Coronary artery (tissue), 2 donors: ENCODE measurements at places on chromosomes 11 and 22.

DNA sequence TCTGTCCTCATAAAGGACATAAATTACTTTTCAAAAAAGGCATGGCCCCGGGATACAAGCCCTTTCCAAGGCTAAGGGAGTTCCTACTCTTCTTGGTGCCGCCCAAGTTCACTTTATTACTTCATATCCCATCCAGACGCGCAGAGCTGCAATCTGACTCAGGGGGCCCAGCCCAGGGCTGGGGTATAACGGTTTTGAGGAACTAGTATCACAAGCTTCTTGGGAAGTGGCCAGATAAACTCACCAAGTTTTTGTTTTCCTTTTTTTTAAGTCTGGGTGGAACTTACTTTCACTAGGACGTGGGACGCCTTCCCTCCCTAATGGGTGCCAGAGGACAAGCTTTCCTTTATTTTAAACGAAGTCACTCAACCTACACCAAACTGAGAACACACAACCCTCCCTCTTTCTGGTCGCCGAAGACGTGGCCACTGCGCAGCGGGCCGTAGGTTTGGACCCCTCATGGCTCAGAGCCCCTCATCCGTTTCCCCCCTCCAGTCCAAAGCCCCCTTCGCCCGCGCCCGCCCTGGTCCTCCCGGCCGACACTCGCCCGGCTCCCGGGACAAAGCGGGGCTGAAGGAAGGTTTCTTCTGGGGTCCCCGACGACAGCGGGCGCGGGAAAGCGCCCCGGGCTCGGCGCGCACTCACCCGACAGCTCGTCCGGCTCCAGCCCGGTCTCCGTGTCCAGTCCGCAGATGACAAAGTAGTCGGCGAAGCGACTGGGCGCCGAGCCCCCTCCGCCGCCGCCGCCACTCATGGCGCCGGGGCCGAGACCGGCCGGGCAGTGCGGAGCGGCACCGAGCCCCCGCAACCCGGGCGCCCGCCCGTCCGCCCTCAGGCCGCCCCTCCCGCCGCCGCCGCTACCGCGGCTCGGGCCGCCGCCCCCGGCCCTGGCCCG, 587 bp downstream of the DENND5A start:
- peak; percentile 85 for DNase-seq

GRCh38 chr11:72257570-72257969, 13.6 kb upstream of the PHOX2A start:
- no peak for DNase-seq

DNA sequence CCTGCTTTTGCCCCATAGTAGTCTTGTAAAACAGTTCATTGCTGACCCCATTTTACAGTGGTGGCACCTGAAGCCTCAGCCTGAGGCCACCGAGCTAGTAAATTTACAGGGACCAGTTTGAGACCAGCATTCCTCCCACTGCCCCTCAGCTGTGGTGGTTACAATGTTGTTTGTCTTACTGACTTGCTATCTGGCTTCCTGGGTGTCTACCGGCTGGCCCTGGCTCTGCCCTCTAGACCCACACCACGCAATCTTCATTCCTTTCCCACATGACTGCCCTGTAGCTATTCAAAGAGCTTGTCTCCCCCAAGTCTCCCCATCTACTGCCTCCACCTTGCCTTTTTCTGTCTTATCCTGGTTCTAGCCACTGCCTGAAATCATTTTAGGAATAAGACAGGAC, 20.8 kb downstream of the PIK3IP1 start:
- no peak for DNase-seq

GRCh38 chr22:17970201-17970708, 54.1 kb downstream of the MICAL3 start:
- no peak for DNase-seq

GRCh38 chr11:131486937-131487635, 116.7 kb downstream of the NTM start:
- DNase-seq = no peak

- no peak for DNase-seq
Measured at GRCh38 chr22:50569896-50570535, 7.3 kb upstream of the SYCE3 start.

- no peak for DNase-seq
Measured at GRCh38 chr22:38766076-38766777, 10.4 kb upstream of the SUN2 start.

- DNase-seq = peak; percentile 94
Measured at GRCh38 chr22:35380537-35381423, at the start of gene HMOX1. HMOX1 (plus strand) TSS chr22:35381096; CDS start chr22:35381174, 78 bp downstream.

- no peak for DNase-seq
Measured at GRCh38 chr11:36132940-36133339, 156.3 kb downstream of the COMMD9 start.

GRCh38 chr11:35681163-35681767, 18.7 kb downstream of the TRIM44 start:
- no peak for DNase-seq

DNA sequence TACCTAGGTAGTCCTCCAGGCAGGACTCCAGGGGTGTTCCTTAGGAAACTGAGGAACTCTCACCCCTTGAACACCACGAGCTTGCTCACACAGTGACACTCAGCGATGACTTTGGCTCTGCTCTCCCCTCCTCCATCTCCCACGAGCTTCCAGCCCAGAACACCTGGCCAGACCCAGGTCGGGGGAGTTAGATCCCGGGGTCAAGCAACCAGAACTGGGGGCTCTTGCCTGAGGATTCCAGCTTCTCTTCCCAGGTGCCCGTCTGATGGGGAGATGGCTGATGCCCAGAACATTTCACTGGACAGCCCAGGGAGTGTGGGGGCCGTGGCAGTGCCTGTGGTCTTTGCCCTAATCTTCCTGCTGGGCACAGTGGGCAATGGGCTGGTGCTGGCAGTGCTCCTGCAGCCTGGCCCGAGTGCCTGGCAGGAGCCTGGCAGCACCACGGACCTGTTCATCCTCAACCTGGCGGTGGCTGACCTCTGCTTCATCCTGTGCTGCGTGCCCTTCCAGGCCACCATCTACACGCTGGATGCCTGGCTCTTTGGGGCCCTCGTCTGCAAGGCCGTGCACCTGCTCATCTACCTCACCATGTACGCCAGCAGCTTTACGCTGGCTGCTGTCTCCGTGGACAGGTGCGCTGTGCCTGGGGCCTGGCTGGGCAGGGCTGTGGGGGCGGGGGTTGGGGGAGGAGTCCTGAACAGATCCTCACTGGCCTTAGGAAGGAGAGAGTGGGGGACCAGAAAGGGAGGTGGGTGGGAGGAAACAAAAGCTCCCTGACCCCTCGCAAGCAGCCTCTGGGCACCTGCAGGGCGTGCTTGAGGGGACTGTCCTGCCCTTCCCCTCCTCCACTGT, at the start of gene GALR3:
Gene GALR3, plus strand, starts transcription at position 249 of the 852 bp plus-strand sequence. Its CDS starts 25 bp downstream, at position 274.
- no peak for DNase-seq

GRCh38 chr11:73271936-73272679, at the start of gene P2RY6:
P2RY6 (plus strand) TSS chr11:73272338; CDS start chr11:73296519, 24,181 bp downstream.
- peak; percentile 73 for DNase-seq

- no peak for DNase-seq
Measured at GRCh38 chr22:41699264-41700107, at the start of gene MEI1. MEI1 (plus strand) TSS chr22:41699503; CDS start chr22:41699539, 36 bp downstream.

- DNase-seq = peak; percentile 54
Measured at GRCh38 chr22:49137206-49137840, 690.4 kb downstream of the BRD1 start.

- DNase-seq = peak; percentile 73
Measured at GRCh38 chr22:32920032-32920628, 118.6 kb downstream of the TIMP3 start.

DNA sequence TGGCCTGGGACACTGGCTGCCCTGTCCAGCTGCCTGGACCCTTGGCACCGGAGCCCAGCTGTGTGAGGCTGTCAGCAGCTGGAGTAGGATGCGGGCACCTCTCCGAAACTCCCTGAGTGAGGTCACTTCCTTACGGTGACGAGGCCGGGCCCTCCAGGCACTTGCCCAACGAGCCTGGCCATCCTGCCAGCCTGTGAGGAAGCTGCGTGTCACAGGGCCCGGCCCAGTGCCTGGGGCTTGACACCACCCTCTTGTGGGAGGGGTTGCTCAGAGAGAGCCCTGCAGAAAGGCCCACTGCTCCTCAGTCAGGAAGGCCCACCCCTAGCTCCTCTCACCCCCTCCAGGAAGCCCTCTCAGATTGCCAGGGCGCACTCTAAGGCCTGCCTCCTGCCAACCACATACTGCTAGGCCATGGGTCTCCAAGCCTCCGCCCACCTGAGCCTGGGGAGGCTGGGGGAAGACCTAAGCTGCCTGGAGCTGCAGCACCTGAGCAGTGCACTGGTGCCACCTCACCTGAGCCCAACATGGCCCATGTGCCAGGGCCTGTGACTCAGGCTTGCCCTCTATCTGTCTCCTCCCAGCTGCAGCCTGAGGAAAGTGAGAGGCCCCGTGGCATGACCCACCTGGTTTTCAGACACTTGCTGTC, 4.3 kb upstream of the PHLDA2 start:
- DNase-seq = peak; percentile 90

DNA sequence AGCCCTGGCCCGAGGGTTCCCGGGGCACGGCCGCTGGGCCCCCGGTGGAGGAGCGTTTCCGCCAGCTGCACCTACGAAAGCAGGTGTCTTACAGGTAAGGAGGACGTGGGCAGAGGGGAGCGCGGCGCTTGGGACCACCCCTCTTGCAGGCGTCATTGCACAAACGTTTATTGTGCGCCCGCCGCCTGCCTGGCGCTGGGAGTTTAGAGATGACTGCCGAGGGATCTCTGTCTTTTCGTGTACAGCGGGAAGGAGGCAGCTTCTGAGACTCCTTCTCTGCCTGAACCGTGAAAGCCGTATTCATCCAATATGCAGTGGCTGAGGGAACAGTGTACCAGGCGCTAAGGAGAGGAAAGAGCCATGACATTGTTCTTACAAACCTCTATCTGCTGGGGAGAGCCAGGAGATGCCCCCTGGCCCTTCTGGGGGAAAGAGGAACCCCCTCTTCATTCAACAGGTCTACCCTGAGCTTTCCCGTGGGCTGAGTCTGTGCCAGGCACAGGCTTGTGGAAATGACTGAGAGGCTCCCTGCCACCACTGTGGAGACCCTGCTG, 13.8 kb upstream of the DGKZ start:
- DNase-seq = no peak

DNA sequence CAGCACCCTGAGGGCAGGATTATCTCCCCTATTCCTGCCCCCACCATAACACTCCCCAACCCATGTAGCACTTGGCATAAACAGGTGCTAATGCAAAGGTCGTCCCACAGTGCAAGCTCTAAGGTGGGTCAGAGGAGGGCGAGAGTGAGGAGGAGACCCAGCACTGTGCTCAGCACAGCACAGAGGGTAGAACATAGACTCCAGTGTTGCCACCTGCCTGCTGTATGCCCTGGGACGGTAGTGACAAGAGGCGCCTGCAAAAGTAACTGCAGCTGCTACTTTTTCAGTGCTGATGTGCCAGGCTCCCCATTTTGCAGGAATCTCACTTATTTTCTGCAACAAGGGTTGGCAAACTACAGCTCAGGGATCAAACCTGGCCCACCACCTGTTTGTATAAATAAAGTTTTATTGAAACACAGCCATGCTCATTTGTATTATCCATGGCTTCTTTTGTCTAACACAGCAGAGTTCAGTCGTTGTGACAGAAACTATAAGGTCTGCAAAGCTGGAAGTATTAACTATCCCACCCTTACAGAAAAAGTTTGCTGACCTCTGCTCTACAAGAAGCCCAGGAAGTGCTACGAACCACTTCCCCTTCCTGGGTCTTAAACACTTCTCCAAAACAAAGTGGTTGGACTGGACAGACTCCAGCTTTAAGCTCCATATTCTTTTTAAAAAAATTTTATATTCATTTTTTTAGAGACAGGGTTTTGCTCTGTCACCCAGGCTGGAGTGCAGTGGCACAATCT, 16.9 kb upstream of the CDC42BPG start:
- no peak for DNase-seq

GRCh38 chr11:134386945-134387344, 25.1 kb downstream of the B3GAT1 start:
- DNase-seq = no peak

GRCh38 chr11:21556926-21557325, 636.0 kb upstream of the ANO5 start:
- DNase-seq = no peak

- no peak for DNase-seq
Measured at GRCh38 chr11:101215069-101215468, 85.5 kb upstream of the PGR start.

DNA sequence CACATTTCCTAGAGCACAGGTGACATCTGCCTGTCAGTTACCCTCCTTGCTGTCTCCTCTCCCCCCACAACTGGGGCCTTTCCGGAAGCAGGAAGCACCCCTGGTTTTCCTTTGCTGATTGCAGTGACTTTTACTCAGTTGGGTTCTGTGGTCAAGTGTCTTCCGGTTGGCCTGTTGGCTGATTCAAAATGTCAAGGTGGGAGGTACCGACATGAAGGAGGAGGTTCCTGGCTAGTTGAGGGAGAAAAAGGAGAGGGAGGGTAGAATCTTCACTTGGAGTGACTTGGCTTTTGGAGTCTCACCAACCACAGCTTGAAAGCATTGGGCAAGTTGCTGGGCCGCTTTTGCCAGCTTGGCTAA, 9.3 kb upstream of the ADAMTS15 start:
- no peak for DNase-seq

DNA sequence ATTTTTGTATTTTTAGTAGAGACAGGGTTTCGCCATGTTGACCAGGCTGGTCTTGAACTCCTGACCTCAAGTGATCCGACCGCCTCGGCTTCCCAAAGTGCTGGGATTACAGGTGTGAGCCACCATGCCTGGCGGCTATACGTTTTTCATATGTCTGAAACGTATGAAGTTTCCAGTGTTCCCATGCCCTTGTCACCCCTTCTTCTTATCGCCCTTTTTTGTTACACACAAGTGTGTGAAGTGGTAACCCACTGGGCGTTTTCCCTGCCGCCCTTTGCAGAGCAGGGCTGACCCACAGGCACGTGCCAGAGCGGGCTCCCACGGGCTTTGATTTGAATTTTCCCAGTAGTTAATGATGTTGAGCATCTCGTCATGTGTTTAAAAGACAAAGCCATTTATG, 17.0 kb downstream of the PIM3 start:
- DNase-seq = no peak

DNA sequence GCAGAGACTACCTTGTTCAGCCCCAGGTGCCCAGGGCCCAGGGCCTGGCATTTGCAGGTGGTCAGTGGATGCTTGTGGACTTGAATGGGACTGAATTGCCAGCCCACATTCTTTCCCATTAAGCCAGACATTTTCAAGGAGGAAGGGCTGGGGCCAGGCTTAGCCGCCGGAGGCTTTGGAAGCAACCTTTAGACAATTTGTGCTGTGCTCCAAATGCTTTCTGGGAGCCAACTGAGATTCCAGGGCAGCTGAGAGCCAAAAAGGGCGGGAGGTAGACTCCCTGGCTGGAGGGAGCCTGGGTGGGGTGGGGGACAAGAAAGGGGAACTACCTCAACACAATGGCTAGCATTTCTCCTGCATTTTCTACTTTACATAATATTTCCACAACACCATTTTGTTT, 54.8 kb upstream of the TIMP3 start:
- DNase-seq = no peak

DNA sequence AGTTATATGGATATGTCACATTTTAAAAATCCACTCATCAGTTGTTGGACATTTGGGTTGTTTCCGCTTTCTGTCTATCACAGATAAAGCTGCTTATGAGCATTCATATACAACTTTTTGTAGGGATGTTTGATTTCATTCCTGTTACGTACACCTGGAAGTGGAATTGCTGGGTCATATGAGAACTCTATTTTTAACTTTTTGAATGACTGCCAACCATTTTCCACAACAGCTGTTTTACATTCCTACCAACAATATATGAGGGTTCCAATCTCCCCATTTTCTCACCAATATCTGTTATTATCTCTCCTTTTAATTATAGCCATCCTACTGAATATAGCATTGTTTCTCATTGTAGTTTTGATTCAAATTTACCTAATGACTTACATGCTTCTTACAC, 172.0 kb downstream of the UVRAG start:
- no peak for DNase-seq
